Sciatic nerve (tissue), 2 donors: ENCODE measurements at places on chromosomes 11 and 22. TPM values are rescaled to one million over a fixed set of nuclear protein-coding genes. Genes with fewer than 3 reads are reported as not detected.

DNA sequence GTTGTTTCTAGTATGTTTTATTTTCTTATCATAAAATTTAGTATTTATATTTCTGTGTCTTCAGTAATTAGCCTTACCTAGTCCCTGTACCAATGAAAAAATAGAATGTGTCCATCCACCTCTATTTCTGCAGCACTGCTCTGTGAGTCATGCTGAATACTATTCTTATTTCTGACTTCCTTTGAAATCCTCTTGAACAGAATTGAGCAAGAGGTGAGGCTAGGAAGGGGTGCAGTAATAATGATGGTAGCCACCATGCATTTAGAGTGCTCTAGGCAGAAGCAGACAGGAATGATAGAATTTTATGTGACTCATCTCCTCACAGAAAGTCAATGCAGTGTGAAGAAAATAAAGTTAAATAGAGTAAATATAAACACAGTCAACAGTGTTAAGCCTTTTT is 60.0 kb downstream of the OR10A6 start:
- no peak for DNase-seq

DNA sequence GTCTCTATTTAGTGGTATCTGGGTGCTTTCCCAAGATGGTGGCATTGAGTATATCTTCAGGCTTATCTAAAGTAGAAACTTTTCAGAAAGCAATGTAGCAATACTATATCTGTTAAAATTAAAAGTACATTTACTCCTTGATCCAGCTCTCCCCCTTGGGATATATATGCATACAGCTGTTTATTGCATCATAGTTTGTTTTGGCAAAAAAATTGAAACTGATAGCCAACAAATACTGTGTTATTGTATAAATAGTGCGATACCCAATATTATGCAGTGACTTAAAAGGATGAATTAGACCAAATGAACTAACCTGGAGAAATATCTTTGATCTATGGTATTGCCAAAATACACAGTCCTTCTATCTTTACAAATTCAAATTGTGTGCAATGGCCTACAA is 8.4 kb upstream of the OR10A3 start:
- no peak for DNase-seq

The PRAME gene
- total RNA-seq = 0.27 TPM

The DDIAS gene
- 0.80 TPM for total RNA-seq
